ENCODE measurements at places on chromosomes 7 and 10. TPM values are rescaled to one million over a fixed set of nuclear protein-coding genes. Genes with fewer than 3 reads are reported as not detected.

GRCh38 chr7:38021892-38022291 lies 101.5 kb downstream of the EPDR1 start:
- no peak for DNase-seq

DNA sequence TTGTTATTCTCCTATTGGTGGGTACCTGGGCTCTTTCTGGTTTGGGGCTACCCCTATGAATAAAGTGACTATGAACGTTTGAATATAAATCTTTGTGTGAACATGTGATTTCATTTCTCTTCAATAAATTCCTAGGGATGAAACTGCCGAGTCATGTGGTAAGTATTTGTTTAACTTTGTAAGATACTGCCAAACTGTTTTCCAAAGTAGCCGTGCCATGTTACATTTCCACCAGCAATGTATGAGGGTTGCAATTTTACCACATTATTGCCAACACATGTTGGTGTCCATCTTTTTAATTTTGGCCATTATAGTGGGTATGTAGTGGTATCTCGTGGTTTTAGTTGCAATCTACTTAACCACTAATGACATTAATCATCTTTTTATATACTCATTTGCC lies 94.7 kb downstream of the ZNRF2 start:
- no peak for DNase-seq

GRCh38 chr10:91856637-91857036 lies 52.6 kb downstream of the FGFBP3 start:
- no peak for DNase-seq

DNA sequence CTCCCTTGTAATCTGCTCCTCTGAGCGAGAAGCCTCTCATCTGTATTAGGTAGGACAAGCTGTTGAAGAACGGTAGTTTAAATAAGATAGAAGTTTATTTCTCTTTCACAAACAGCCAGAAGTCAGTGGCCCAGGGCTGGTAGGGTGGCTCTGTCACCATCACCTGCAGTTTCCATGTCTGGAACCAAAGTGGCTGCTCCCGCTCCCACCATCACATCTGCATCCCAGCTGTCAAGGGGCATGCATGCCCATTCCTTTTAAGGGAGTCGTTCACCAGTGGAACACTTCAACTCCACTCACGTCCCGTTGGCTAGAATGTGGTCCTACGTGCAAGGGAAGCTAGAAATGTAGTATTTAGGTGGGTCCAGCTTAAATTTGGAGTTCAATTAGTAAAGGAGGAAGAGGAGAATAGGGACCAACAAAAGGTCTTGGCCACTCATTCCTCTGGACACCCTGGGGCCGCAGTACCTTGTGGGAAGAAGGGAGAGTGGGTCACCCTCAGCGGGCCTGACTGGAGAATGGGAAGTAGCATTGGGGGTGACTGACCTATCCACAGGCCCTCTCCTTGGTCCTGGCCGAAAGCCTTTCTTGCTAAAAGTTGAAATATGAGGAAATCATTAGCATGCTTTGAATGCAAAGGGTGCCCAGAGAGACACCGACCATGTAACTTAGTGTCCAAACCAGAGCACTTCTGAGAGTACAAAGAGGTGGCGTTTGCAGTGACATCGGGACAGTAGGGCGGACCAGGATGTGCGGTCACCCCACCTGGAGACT lies 48.0 kb downstream of the ELFN1 start:
- DNase-seq, result no peak

DNA sequence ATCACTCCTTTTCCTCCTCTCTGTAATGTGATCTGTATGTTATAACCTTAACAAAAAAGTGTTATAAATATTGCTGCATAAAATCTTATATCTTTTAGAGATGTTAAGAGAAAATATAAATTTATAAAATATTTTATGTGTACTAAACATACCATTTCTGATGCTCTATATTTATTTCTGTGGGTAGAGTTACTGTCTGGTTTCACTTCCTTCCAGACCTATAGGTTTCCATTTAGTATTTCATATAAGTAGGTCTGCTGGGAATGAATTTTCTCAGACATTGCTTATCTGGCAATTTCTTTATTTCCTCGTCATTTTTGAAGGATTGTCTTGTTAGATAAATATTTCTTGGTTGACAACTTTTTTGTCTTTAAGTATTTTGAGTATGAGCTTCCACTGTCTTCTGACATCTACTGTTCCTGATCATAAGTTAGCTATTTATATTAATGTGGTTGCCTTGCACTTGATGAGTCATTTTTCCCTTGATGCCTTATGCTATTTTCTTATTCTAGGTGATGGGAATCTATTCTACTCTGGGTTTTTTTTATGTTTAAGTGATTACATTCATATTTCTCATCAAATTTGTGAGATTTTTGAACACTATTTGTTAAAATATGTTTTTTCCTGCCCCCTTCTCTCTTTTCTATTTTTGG lies 11.2 kb upstream of the THSD7A start:
- no peak for DNase-seq

GRCh38 chr10:60901561-60902235 lies 42.3 kb downstream of the RHOBTB1 start:
- no peak for DNase-seq

- no peak for DNase-seq
These were observed 3.9 kb upstream of the CFAP46 start for GRCh38 chr10:132946311-132946710.

CSTF2T gene
- 23.6 TPM for total RNA-seq

Measured in type B pancreatic cell (in vitro differentiated cells).